ENCODE measurements at places on chromosomes 2 and 18.
A peak's percentile ranks its signal among the peaks of the same experiment; 100 is the strongest.

GRCh38 chr2:169955940-169956339 lies 128.7 kb downstream of the UBR3 start:
- no peak for DNase-seq

DNA sequence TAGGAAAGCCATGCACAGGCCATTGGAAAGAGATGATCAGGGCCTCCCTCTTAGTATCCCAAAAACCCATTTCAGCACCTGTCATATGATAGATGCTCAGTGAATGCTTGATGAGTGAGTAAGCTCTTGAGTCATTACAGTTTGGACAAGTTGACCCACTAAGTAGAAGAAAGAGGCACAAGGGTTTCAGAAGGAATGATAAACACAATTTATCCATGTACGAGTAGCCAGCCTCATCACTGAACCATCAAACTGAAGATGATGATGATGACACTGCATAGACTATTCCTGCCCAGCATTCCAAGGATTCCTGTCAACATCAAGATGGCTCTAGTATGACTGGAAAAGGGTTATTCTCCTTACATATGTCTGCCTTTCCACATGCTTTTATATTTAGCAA lies 596.0 kb downstream of the BCL11A start:
- DNase-seq = no peak

DNA sequence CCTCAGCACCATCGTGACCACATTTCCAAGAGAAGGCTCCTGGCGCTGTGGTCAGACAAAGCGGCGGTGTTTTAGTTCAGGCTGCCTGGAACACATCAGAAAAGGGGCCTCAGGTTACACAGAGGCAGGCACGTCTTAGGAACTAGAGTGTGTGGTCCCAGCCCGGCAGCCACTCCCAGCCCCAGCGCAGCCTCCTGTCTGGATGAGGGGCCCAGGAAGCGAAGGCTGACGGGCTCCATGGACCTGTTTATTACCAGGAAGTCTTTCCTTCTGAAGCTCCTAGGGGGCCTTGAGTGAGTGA lies 10.0 kb upstream of the GPR55 start:
- no peak for DNase-seq

GRCh38 chr2:150081775-150082481 lies 405.5 kb downstream of the RND3 start:
- DNase-seq = peak; percentile 61

GRCh38 chr2:19785447-19785846 lies 116.3 kb downstream of the TTC32 start:
- DNase-seq = no peak

- DNase-seq = no peak
Observed at GRCh38 chr2:179594268-179595112, 266.9 kb downstream of the ZNF385B start.

GRCh38 chr2:25448808-25449207 lies 107.1 kb upstream of the DNMT3A start:
- DNase-seq = no peak

DNA sequence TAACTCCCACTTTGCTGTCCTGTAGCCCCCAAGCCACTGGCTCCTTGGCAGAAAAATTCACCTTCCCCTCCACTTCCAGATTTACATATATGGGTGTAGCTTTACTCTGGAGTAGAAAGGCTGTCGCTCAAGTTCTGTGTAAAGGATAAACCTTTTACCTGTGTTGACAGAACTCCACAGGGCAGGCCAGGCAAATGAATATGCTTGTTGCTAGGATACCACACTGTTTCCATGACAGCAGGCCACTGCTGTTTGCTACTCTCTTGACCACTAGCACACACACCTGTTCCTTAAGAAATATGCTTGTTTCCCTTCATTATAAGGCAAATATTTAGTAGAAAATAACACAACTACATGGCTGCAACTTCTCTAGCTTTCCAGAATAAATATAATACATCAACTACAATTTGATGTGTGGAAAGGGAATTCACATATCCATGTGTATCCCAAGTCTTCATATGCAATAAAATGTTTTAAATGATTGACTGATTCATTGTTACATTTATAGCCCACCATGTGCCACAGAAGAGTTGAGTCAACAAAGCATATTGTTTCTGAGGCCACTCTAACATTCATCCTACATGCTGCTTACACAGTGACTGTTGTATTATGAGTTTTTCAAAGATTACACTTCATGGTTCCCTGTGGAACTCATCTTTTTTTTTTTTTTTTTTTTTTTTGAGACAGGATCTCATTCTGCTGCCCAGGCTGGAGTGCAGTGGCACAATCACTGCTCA lies 56.2 kb upstream of the ROCK1 start:
- no peak for DNase-seq

DNA sequence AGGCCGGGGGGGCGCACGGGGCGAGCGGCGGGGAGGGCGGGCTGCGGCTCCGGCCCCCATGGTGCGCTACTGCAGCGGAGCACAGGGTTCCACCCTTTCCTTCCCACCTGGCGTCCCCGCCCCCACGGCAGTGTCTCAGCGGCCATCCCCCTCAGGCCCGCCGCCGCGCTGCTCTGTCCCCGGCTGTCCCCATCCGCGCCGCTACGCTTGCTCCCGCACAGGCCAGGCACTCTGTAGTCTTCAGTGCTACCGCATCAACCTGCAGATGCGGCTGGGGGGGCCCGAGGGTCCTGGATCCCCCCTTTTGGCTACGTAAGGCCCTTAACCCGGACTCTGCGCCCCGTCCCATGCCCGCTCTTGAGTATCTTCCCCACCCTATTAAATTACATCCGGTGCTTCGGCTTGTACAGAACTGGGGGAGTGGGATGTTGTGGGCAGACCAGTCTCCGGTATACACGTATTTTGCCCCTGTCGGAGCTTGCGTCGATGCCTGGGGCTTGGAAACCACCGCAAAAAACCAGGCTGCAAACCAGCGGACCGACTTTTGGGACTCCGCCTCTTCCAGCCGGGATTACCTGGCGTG lies 598 bp upstream of the WBP1 start:
- no peak for DNase-seq

DNA sequence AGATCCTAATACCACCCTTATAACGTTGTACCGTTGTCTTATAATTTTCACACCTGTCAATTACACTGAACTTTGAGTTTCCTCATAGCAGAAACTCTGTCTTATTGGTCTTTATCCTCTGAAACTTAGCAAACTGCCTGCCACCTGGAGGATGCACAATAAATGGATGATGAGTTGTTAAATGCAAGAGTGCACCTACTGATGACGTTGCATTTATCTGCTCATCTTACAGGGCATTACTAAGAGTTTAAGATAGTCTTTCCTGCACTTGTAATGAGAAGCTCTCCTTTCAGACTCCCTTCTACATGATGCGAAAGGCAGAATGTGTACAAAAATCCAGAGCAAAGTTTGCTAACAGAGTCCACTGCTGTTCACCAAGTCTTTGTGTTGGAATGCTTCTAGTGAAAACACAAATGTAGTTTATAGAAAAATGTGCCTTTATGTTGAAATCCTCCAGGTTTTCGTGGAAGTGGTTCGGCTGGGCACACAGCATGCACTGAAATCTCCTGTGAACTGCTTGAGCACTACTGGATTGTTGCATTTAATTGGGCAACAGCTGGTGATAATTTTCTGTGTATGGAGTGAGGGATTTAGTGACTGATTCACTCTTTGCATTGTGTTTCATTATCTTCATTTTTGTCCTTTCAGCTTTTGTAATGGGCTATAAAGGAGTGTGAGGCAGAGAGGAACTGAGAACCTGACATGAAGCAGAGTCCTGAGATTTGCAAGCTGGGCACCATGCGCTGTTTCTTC lies 665.8 kb upstream of the ID2 start:
- DNase-seq = no peak

GRCh38 chr18:49656073-49656692 lies 94.3 kb downstream of the LIPG start:
- DNase-seq = no peak

GRCh38 chr2:78963881-78964280 lies 61.6 kb upstream of the REG3G start:
- no peak for DNase-seq

DNA sequence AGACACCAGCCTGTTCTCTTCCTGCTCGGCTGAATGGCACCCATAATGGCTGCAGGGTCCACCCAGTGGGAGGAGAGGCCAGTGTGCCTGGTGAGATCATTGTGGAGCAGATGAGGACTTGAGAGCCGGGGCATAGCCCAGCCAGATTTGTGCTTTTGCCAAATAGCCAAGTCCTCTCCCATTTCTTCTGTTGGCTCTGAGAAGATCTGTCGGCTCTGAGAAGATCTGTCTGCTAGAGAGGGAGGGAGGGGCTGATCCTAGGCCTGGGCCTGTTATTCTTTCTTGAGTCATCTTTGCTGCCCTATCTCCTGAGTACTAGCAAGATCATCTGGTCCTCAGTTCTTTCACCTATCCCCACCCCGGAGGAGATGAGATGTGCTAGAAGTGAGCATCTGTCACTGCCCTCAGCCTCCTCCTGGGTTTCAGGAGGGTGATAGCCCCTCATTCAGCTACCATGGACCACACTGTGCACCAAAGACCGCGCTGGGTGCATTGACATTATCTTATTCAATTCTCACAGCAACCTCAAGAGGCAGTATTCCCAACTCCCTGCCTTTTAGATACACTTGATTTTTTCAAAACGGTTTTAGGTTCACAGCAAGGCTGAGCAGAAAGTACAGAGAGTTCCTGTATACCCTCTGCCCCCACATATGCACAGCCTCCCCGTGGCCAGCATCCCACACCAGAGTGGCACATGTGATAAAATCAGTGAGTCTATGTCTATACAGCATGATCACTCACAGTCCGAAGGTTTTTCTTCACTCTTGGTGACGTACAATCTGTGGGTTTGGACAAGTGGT lies 98.6 kb downstream of the CAPN13 start:
- DNase-seq = no peak

GRCh38 chr2:113700186-113700841 lies 56.1 kb downstream of the SLC35F5 start:
- no peak for DNase-seq

DNA sequence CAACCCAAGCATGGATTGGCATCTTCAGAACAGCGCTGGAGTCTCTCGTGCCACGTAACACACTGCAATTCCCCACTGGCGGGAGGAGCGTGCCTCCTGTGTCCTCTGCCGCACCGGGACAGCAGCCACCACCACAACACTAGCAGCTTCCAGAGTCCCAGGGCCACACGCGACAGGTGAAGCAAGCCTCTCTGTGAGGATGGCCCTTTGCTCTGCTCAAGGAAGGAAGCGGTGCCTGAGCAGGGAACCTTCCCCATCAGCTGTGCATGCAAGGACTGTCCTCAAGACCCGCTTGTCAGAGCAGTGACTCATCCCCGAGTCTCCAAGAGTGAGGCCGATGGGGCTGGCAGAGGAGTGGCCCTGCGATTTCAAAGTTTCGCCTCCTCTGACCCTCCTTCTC lies 44.0 kb downstream of the TTC32 start:
- no peak for DNase-seq

DNA sequence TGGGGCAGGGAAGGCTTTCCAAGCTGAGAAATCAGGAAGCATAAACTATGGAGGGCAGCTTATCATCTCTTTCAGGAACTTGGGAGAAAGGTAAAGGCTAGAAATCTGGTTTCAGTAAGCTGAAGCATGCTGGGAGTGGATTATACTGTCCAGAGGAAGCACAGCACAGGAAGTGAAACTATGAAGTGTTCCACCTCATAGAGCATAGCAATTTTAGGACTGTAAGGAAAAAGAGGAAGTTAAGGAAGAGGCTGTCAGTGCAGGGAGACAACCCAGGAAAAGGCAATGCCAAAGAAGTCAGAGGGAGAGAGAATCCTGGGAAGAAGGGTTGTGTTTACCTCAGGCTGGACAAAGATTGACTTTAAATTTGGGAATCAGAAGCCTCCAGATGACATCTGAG lies 51.9 kb downstream of the EFEMP1 start:
- no peak for DNase-seq

DNA sequence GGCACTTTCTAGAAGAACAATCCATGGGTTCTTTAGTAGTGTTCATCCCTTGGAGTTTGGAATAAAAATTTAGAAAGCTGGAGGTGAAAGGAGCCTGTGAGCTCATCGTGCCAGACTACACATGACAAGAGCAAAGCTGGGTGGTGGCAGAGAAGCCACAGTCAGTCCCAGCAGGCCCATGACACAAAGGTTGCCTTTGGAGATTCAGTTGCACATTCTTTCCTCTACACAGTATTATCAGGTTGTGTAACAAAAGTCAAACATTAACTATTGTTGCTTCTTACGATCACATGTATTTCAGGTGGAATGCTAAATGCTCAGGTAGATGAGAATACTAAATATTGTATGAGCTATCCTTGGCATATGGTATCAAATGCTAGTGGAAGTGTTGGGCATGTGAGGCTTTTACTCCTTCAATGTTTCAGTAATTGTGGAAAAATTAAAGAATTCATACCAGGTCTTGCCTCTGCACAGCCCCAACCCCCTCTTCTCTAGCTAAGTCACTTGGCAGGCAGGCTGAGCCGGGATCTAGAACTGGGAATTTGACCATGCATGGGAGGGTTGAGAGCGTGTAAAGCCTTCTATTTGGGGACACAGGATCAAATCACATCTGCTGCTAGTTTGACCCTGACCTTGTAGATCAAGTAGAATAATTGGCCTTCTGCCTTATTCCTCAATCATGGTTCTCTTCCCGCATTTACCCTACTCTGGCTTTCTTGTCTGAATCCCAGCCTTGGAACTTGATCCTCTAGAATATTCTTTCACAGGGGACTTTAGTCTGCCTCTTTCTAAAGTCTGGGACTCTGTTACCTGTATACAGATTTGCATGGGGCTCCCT lies 230.9 kb downstream of the GCA start:
- no peak for DNase-seq

- DNase-seq = no peak
Observed at GRCh38 chr2:19472391-19472978, 114.1 kb upstream of the OSR1 start.

DNA sequence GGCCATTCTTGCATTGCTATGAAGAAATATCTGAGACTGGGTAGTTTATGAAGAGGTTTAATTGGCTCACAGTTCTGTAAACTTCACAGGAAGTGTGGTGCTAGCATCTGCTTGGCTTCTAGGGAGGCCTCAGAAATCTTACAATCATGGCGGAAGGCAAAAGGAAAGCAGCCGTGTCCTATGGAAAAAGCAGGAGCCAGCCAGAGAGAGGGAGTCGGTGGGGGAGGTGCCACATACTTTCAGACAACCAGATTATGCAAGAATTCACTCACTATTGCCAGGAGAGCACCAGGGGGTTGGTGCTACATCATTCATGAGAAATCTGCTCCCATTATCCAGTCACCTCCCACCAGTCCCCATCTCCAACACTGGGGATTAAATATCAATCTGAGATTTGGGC lies 64.1 kb downstream of the CPS1 start:
- DNase-seq = no peak
